ENCODE measurements at places on chromosomes 3 and 15. TPM values are rescaled to one million over a fixed set of nuclear protein-coding genes. Genes with fewer than 3 reads are reported as not detected.

GRCh38 chr3:97815149-97815917 is 6.5 kb upstream of the CRYBG3 start:
- no peaks in the 10 kb centered on the region for H3K36me3 ChIP-seq
- H3K4me1 ChIP-seq: no peaks in the 10 kb centered on the region
- no peak overlapping the region for H3K27ac ChIP-seq
- H3K27me3 ChIP-seq: peaks cover 2% of the 10 kb centered on the region
- DNase-seq: no peak
- H3K4me3 ChIP-seq: no peak overlapping the region

CAPN3 gene
- 15.6 TPM for total RNA-seq

ATG3 gene
- 52.4 TPM for total RNA-seq

DNA sequence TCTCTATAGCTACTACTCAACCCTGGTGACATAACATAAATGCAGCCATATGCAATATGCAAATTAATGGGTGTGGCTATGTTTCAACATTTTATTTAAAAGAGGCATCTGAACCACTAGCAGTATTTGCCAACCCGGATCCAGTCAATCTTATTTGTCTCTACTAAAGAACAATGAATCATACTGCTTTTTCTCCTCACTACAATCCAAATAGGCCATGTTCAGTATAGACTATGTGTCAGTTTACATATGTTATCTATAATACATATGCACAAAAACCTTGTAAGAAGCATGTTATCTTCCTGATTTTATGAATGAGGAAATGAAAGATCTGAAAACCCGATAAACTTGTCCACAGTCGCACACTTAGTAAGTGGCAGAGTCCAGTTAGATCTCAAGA is 125.7 kb downstream of the STAG1 start:
- H3K36me3 ChIP-seq: peaks cover 21% of the 10 kb centered on the region
- no peaks in the 10 kb centered on the region for H3K27me3 ChIP-seq
- no peaks in the 10 kb centered on the region for H3K4me1 ChIP-seq
- H3K27ac ChIP-seq: no peak overlapping the region

DNA sequence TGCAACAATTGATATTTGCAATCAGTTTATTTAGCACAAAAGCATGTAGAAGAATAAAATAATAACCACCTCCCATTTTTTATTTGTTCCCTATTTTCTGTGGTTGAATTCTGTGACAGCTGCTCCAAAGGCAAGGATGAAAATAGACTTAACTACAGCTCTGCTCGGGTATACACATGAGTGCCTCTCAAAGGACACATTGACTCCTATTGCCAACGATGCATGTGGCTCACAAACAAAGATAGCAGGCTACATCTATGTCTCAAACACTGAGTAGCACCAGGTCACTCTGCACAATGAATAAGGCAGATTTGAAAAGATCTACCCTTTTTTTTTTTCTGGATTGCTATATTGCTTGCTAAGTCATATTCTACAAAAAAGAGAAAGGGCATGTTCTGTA is 612.9 kb downstream of the ROBO1 start:
- no peaks in the 10 kb centered on the region for H3K4me1 ChIP-seq
- H3K27ac ChIP-seq: no peak overlapping the region
- no peak for DNase-seq
- H3K4me3 ChIP-seq: no peak overlapping the region
- H3K36me3 ChIP-seq: no peaks in the 10 kb centered on the region

DNA sequence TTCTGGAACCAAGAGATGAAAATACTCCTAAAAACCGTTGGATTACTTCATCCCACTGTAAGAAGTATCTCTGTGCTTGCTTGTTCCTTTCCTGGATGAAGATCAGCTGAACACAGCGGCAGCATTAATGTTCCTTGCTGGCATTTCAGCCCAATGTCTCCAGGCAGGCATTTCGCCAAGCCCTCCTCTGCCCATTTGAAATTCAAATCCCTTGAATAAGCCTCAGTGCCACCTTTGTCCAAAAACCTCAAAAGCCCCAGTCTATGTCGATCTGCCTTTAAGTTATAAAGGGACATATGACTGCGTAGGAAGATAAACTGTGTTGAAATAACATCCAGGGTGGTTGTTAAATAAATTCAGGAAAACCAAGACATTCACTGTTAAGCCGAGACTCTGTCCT is 156.8 kb upstream of the PDZRN3 start:
- no peak for DNase-seq
- H3K36me3 ChIP-seq: no peaks in the 10 kb centered on the region
- no peaks in the 10 kb centered on the region for H3K27me3 ChIP-seq
- no peak overlapping the region for H3K27ac ChIP-seq
- H3K4me1 ChIP-seq: no peaks in the 10 kb centered on the region

DNA sequence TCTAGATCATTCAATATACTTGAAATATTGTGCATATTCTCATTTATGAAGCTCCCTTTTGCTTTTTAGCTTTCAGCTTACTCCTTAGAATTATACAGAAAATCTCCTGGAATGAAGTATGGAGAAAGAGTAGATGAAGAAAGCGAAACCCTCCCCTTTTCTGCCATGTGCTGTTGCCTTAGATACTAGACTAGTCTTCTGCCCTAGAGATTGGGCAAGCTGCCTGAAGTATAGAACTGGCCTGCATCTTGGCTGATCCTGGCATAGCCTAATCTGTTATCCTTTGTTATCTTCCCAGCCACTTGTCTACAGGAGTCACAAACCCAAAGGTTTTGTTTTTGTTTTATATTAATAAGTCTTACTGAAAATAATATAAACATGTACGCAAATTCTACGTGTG is 138.8 kb downstream of the RBPMS2 start:
- no peak overlapping the region for H3K27ac ChIP-seq
- H3K36me3 ChIP-seq: peaks cover 3% of the 10 kb centered on the region
- DNase-seq: no peak

DNA sequence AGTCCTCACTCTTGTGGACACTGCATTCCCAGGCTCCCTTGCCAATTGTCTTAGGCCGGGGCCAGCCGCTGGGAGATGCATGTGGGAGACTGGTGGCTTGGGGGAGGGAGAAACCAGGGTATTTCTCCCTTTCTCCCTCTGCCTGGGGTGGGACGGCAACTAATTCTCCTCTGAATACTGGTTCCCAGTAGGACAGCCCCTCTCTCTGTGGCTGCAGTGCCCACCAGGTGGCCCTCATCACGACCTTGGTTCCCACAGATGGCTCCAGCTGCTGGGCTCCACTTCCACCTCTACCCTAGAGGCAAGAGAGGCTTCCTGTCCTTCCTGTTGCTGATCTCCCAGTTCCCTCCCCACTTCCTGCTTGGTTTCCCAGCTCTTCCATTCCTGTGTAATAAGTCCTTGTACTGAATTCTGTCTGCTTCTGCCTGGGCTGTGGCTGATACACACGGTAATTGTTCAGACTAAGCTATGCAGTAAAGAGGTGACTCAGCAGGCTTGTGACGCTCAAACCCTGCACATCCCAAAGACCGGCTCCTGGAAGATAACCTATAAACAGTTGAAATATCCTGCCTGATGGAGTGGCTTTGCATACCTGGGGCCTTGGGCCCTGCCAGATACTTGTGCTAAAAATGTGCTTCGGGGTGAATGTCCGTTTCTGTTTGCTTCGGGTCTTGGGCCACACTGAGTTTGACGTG is 20.4 kb upstream of the COPG1 start:
- H3K36me3 ChIP-seq: no peaks in the 10 kb centered on the region
- no peak overlapping the region for H3K4me3 ChIP-seq
- DNase-seq: no peak
- H3K4me1 ChIP-seq: peaks cover 7% of the 10 kb centered on the region
- no peak overlapping the region for H3K27ac ChIP-seq
- H3K27me3 ChIP-seq: no peaks in the 10 kb centered on the region

GRCh38 chr3:29611252-29611651 is 330.4 kb downstream of the RBMS3 start:
- H3K36me3 ChIP-seq: no peaks in the 10 kb centered on the region
- H3K27me3 ChIP-seq: no peaks in the 10 kb centered on the region
- no peak for DNase-seq
- H3K4me1 ChIP-seq: no peaks in the 10 kb centered on the region
- H3K4me3 ChIP-seq: no peak overlapping the region

Data from CD4-positive, CD25-positive, alpha-beta regulatory T cell (primary cell).